ENCODE measurements at places on chromosomes 7 and 10.

- no peak for DNase-seq
These were observed 213.7 kb downstream of the CSTF2T start for GRCh38 chr10:51485668-51486067.

DNA sequence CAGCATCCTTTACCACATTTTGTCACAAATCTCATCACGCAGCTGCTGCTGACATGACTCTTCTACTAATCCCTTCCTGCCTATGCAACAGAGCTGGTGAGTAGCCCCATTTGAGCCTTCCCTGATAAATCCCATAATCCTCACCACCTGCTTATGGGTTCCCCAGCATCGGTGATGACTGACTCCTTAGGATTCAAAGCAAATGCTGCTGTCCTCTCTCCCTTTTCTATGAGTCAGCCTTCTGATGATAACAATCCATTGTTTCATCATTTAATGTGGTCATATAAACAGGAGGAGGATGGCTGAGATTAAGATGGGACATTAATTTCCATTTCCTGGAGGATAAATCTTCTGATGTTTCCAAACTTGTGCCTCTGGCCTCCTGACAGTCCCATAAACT, 73.4 kb downstream of the SORCS1 start:
- DNase-seq = no peak

DNA sequence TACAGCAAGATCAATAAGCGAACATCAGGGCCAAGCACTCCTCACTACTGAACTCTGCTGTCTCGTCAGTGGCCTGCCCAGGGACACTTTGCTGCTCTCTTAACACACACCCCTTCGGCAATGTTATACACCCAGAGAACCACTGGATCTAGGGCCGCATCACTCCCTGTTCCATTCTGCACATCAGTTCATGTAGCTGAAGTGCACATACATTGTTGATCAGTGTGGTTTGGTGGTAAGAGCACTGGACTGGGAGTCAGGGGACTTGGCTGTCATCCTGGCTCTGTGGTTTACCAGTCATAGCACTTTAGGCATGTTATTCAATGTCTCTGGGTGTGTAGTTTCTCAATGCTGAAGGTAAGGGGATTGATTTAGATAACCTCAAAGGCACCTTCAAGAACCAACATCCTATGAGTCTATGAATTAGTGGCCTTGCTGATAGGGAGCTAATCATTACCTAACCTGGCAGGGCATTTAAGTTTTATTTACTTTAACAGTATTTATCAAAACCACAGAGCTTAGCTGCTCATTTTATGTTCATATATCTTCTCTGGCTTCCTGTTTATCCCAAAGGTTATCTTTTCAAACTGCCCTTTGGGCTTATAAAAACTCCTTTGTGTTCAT, 24.8 kb downstream of the DUSP5 start:
- DNase-seq = no peak

GRCh38 chr10:130231251-130231741, 95.1 kb downstream of the GLRX3 start:
- DNase-seq = peak; percentile 32

DNA sequence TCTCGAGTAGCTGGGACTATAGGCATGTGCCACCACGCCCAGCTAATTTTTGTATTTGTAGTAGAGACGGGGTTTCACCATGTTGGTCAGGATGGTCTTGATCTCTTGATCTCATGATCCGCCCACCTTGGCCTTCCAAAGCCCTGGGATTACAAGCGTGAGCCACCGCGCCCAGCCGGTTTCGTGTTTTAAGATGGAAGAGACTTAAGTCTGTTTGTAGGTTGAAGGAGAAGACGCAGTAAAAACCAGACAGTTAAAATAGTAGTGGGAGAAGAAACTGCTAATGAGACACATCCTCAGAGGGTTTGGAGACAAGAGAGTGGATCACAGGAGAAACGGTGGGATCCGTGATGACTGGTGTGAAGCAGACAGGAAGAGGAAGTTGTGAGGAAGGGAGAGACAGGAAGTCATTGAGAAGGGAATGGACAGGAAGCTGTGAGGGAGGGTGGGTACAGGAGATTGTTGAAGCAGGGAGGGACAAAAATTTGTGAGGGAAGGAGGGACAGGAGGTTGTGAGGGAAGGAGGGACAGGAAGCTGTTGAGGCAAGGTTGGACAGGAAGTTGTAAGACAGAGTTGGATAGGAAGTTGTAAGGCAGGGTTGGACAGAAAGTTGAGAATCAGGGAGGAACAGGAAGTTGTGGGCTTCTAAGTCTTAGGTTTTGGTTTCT, 115.5 kb downstream of the WDFY4 start:
- no peak for DNase-seq

DNA sequence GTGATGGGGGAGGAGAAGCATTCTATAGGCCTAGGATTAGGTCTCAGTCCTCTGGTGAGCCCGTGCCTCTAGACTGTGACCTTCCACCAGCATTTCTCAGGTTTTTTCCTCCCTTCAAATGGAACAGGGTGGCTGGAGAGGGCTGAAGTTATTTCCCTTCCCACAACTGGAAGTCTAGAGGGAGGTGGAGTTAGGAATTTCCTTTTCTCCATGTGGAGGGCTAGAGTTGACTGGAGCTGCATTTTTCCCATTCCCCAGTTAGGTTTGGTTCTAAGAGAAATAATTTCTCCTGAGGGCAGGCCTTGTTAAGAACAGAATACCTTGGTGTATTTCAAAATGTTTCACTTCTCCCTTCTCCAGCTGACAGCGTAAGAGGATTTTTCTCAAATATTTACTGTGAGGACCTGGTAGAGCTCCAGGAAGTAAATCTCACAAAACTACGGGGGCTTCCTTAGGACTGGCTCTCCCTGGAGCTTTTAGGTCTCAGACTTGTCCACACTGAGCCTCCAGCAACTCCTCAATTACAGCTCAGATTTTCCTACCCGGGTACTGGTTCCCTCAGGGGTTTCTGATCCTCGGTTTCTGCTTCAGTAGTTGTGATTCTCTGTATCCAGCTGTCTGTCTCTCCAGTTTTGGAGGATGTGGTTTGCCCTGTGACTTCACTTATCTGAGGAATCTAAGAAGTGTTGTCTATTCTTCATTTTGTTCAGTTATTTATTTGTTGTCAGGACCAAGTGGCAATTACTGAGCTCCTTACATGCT, 6.0 kb upstream of the REEP3 start:
- peak; percentile 95 for DNase-seq

GRCh38 chr10:116694243-116694926, 48.0 kb downstream of the HSPA12A start:
- peak; percentile 76 for DNase-seq

Data from islet precursor cell (in vitro differentiated cells).